ENCODE measurements at places on chromosomes 6 and 20. TPM values are rescaled to one million over a fixed set of nuclear protein-coding genes. Genes with fewer than 3 reads are reported as not detected.

DNA sequence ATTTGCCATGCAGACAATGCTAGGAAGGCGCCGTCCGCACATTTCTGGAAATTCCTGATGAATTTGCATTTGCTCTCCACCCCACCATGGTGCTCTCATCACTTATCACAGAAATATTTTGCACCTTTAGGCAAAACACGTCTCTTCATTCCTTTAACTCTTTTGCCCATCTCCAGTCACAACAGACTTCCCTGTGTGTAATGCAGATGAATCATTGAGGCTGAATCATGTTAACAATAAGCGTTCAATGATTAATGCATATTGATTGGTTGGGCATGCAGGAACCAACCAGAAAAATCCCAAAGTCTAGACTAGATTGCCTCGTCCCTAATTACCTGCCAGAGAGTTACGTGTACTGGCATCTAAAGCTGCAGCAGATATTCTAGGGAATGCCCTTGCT, 80.0 kb upstream of the ATXN1 start:
- DNase-seq: no peak

GRCh38 chr6:33737267-33738026, 9.3 kb downstream of the IP6K3 start:
- no peak for DNase-seq

DNA sequence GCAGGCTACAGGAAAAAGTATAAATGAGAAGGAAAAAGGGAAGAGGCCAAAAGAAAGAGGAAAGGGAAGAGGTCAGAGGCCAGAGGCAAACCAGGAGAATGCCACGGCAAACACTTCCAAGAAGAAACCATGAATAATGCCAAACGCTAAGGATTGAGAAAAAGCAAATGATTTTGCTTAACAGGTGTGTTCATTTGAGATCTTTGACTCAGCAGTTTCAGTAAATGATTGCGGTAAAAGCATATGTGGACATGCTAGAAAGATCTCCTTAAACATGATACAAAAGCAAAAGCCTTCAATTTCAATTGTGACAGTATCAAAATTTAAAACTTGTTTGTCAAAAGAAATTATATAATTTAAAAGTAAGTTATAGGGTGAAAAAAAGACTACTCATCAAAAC, 70.6 kb downstream of the UBE3D start:
- no peak for DNase-seq

The MUCL3 gene
- not detected for total RNA-seq

The BPIFA1 gene
- not detected for total RNA-seq

The CFAP61 gene
- total RNA-seq: 0.79 TPM

All from suprapubic skin (tissue), 4 donors.